ENCODE measurements at places on chromosomes 12 and 14.

DNA sequence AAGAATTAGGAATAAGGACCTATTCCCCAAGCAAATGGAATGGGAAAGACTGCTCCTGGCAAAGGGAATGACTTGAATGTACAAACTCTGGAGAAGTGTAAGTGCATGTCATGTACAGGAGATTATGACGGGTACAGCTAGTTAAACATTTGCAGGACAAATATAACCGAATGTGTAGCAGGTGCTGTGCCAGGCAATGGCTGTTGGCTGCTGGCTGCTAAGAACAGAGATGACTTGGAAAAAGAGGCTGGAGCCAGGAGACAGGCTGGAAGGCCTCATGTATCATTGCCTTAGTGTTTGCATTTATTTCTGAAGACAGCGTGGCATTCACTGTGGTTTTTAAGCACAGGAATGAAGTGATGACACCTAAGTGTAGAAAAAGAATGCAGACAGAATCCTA lies 136.8 kb downstream of the TTC8 start:
- DNase-seq = no peak

GRCh38 chr12:132300789-132301722 lies 28.3 kb downstream of the GALNT9 start:
- no peak for DNase-seq

- no peak for DNase-seq
Measured at GRCh38 chr12:96029826-96030225, 5.6 kb downstream of the LTA4H start.

DNA sequence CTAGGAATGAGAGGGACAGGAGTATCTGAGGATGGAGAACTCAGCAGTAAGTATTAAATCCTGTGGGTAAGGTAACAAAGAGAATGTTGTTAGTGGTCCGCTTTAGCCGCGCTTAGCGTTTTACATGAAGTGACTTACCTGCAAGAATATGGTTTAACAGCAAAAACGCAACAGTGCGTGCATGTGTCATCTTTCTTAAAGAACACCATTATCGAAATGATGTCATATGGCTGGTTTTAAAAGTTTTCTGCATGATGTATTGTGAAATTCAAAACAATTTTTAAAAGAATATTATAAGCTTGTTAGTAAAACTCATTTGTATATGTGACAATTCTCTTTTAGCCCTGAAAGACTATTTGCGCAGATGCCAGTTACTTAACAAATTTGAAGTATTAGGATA lies 1.7 kb downstream of the LEMD3 start:
- no peak for DNase-seq

- no peak for DNase-seq
Measured at GRCh38 chr12:52988898-52989297, 17.4 kb upstream of the EIF4B start.

DNA sequence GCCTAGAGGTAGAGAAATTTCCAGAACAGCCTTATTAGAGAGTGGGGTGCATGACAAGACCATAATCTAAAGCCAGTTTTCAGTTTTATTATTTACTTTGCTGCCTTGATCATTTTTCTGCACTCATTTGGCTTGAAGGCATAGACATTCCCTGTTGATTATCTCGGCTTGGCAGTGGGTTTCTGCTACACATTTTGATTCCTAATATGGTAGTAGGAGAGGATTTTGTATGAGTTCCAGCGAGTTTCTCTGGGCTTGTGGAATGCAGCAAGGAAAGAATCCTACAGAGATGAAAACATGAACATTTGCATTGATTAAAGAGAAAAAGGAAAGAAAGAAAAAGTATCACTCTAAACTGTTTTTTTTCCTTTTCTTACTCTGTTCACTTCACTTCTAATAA lies 281.2 kb downstream of the PAWR start:
- DNase-seq = no peak

- no peak for DNase-seq
Measured at GRCh38 chr12:1660304-1661187, 30.3 kb upstream of the ADIPOR2 start.

DNA sequence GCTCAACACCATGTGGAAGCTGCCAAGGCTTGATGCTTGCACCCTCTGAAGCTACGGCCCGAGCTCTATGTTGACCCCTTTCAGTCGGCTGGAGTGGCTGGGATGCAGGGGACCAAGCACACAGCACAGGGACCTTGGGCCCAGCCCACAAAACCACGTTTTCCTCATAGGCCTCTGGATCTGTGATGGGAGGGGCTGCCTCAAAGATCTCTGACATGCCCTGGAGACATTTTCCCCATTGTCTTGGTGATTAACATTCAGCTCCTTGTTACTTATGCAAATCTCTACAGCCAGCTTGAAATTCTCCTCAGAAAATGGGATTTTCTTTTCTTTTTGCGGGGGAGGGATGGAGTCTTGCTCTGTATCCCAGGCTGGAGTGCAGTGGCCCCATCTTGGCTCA lies 46.3 kb downstream of the MON2 start:
- no peak for DNase-seq

- no peak for DNase-seq
Measured at GRCh38 chr14:85865701-85866100, 335.8 kb downstream of the FLRT2 start.

GRCh38 chr12:58434726-58435125 lies 485.6 kb downstream of the LRIG3 start:
- no peak for DNase-seq

- DNase-seq = no peak
Measured at GRCh38 chr14:104087505-104087904, 2.0 kb downstream of the ASPG start.

Data from KG1 (cell line).